RKO (cell line): ENCODE measurements at places on chromosomes 3 and 15.

DNA sequence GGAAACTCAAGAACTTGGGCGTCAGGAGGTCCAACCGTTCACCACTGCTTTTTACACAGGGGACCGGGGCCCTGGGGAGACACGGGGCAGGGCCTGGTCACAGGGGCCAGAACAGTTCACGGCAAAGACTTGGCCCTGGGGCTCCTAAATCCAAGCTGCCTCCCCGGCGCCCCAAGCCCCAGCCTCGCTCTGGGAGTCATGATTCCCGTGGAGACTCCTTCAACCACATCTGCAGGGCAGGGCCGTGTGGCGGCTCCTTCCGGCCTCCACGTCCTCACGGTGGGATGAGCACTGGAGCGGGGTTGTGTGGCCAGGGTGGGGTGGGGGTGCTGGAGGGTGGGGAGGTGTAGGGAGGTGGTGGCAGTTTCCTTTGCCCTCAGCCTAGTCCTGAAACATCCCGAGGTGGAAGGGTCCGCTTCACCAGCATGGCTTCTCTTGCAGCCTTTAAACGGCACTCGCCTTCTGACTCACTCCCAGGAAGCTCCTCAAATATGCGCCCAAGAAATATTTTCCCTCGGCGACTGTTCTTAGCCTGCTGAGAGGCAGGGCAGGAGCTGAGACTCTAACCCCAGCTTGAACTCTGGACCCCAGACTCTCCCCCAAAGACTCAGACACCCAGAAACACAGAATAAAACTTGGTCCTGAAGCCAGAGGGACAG is 1.8 kb downstream of the MUC4 start:
- DNase-seq: no peak

- no peak for DNase-seq
Measured at GRCh38 chr3:147412261-147412916, 3.2 kb downstream of the ZIC1 start.

DNA sequence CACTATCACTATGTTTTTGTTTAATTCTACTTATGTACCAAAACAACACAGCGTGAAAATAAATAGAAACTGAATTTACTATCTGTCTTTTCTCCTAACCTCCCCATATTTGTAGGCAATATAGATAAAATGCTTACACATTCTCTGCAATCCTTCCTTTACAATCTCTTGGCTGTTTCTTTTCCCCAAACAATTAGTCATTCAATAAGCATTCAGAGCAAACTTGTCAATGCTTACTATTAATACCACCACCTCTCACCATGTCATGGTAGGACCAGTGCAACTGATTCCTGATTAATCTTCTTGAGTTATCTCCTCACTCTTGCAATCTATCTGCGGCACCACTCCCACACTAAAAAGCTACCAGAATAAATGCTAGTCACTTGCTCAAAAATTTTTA is 74.0 kb upstream of the TTBK2 start:
- DNase-seq: no peak

DNA sequence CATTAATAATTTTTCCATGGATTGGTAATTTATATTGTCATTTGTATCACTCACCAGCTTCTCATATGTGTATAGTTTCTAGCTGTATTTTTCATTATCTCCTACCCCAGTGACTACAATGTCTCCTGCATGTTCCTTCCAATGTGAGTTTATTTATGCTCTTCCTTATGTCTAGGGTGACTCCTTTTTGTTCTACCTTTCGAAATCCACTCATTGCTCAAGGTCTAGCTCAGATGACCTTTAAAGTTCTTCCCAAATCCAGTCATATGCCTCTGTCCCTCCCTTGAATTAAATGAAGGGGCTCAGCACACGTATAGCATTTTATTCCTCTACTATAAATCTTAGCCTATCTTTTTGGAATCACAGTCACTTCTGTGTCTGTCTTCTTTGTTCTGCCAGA is 53.0 kb downstream of the TMEM45A start:
- DNase-seq: no peak
